Adipocyte (in vitro differentiated cells): ENCODE measurements at places on chromosomes 12 and 14.

GRCh38 chr14:97776890-97777558 is 979.8 kb downstream of the VRK1 start:
- DNase-seq: no peak

DNA sequence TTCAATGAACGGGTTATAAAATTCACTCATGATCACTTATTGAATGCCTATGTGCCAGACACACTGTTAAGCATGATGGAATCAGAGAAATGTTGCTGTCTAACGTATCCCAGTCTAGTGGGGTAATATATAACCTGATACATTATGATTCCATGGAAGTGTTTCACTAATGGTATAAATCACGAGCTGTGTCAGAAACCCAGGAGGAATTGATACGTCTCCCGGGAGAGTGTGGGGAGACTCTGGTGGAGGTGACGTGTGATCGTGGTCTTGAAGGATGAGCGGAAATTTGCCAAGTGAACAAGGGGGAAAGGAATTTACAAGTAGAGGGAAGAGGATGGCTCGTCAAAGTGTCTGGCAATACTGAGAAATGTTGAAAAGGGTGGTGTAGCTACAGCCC is 26.5 kb downstream of the MANSC1 start:
- DNase-seq: no peak

GRCh38 chr12:119322301-119322723 is 12.2 kb upstream of the CCDC60 start:
- no peak for DNase-seq

GRCh38 chr14:80705241-80705980 is 236.1 kb downstream of the CEP128 start:
- no peak for DNase-seq

GRCh38 chr14:95440951-95441350 is 75.5 kb downstream of the SYNE3 start:
- peak; percentile 81 for DNase-seq

DNA sequence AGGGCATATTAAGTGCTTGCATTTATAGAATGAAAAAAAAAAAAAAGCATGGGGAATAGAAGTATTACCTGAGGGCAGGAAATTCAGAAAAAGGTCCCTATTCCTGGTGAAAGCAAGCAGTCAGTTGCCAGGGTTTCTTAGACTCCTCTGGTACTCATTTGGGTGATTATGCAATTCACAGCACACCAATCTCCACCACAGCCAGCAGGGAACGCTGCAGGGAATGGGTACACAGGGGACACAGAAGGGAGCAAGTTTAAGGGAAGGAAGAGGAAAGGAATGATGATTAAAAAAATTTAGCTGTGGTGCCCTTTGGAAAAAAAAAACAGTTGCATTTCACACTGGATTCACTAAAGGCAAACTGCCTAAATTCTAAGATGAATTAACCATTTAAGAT is 14.2 kb downstream of the BLTP3B start:
- DNase-seq: peak; percentile 82

DNA sequence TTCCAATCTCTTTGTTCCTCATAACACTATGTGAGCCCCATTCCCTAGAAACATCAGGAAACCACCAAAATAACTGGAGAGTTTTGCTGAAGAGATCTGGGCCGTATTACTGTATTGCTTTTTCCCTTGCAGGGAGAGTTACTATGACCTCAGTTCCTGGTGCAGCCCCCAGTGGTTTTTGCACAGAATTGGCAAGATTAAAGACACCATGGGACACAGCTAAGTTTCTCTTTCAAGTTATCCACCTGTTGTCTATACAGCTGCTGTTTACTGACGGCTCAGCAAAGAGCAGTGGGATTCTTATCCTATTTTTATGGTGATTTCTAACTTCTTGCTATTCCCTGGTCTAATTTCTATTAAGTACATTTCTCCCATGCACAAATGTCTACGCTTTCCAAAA is 77.1 kb upstream of the SLC35F4 start:
- DNase-seq: no peak

GRCh38 chr12:51360315-51360714 is 13.8 kb upstream of the CELA1 start:
- no peak for DNase-seq

DNA sequence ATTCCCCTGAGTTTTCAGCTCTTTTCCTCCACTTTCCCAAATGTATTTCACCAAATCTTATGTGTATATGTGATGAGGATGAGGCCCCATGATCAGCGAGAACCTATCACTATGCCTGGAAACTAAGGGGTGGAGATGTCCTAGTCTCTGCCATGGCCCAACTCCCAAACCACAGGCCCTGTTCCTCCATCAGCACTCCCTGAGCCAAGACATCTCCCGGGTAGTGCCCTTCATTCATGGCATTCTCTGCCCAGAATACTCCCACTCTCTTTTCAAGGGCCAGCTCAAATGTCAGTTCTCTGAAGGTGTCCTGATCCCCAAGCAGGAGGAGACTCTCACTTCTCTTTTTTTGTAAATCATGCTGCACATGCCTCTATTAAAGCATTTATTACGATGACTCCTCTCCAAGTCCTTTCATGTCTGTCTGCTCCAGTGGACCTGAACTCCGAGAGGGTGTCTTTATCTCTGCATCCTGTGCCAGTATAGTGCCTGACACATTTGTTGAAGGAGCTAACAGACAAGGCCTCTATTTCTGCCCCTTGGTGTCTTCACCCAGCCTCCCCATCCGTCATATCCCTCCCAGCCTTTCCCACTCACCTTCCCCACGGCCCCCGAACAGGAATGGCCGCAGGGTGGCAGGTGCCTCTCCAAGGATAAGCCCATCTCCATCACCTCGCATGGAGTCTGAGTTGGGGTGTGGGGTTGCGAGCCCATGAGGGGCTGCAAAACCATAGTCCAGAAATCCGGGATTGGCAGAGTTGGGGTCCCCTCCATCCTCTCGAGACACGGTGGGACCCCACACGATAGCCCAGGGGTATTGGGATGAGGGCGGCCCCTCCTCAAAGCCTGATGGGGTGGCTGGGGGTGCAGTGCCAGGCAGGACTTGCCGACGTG is 3.7 kb downstream of the PIANP start:
- no peak for DNase-seq

- DNase-seq: no peak
Measured at GRCh38 chr14:94019329-94019728, 6.8 kb upstream of the OTUB2 start.

DNA sequence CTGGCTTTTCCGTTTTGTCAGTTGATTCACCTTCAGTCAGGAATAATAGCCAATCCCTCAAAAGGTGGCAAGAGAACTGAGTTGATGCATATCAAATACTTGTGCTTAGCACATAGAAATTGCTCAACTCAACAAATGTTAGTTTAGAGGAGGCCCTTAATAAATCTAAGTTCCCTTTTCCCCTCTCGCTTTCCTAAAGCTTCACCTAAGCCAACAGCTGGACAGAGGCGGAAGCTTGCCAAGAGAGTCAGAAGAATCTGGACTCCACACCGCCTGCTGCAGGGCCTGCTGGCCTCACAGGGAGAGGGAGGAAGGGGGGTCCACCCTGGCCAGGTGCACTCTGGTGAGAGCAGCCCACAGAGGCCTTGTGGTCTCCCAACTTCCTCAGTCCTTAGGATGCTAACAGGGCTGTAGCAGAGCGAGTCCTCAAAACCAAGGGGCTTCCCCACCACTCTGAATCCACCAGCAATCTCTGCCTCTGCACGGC is 213.1 kb downstream of the CHST11 start:
- no peak for DNase-seq

DNA sequence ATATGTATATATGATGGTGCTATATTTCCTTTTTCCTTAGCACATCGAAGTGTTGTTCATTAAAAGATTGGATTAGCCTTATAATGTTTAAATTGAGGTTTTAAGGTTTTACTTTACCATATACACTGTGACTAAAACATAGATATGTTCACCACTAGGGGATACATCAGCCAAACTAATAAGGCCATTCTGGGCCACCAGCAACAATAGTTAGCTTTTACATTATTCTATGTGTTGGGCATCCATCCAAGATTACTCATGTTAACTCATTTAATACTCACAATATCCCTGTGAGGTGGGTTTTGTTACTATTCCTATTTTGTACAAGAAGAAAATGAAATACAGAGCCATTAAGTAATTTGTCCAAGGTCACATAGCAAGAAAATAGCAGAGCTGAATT is 202.6 kb upstream of the AVPR1A start:
- DNase-seq: no peak

DNA sequence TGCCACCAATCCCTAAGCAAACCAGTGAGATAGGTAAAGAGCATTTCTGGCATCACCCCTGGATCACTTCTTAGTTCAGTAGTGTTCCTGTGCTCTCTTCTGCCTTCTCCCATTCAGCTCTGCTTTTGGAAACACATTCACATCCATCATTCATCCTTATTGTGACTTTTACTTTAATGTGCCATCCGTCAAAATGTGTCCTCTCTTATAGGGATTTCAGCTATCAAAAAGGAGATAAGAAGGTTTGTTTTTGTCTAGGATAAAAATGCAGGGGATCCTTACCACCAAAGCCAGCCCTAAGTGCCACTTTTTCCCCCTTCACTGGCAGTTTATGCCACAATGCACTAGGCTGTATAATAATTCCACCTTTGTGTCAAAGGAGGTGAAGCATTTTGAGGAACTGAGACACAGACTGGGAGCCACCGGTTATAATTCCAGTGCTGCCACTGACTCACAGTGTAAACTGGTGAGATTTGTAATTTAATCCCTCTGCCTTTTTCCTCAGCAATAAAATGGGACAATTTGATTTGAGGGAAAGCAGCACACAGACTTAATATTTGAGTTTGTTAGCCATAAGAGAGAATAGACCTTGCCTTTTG is 158.6 kb downstream of the PAX9 start:
- peak; percentile 31 for DNase-seq

DNA sequence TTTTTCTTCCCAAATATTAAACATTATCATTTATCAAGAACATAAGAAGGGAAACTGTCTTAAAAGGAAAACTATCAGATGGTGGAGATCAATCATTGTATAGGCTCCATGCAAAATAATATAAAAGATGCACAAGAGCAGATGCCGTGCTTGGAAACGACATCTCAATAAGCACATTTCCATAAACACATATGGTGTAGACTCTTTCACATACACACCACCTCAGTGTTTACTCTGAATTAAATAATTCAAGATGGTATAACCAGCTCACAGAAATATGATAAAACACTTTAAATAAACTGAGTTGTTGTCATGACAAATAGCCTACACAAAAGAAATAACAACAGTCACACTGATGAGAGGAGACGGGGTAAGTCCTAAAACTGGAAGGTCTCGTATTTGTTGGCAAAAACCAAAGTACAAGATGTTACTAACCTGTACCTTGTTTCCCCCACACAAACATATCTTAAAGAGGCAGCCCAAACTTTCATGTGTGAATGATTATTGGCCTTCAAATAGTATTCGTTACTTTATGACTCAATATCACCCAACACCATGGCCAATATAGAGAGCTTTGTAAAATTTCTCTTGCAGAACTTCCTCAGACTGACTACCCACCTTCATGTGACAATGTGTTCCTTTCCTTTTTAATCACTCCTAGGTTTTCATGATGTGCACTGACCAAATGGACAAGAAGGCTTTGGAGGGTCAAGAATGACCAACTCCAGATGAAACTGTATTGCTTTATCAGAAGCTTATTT is 48.6 kb upstream of the TMPO start:
- DNase-seq: no peak

DNA sequence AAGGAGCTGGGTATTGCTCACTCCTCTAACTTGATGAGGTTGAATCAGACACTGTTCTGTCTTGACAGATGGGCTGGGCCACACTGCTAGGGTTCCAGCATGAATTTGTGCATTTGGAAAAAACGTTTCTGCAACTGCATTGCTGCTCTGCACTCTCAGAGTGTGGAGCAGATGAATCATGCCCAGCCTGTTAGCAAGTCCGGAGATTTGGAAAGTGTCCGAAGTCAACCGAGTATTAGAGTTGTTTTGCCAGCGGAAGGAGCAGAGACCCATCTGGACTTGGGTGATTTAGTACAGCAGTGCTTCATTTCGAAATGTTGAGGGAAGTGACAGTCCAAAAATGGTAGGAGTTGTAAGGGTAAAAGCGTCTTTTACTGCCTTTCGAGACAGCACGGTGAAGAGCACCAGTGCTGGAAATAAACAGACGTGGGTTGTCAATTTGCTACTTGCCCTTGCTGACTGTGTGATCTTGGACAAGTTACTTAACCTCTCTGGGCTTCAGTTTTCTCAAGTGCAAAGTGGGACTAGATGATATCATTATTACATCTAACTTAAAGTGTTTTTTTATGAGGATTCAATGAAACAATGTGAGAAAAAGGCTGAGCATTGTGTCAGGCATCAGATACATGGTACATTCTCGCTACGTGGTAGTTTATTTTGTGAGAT is 139.5 kb downstream of the CHST11 start:
- DNase-seq: peak; percentile 85

- DNase-seq: no peak
Measured at GRCh38 chr12:111954969-111955368, 58.0 kb downstream of the TMEM116 start.

GRCh38 chr14:70771781-70772212 is 37.5 kb downstream of the MAP3K9 start:
- no peak for DNase-seq

DNA sequence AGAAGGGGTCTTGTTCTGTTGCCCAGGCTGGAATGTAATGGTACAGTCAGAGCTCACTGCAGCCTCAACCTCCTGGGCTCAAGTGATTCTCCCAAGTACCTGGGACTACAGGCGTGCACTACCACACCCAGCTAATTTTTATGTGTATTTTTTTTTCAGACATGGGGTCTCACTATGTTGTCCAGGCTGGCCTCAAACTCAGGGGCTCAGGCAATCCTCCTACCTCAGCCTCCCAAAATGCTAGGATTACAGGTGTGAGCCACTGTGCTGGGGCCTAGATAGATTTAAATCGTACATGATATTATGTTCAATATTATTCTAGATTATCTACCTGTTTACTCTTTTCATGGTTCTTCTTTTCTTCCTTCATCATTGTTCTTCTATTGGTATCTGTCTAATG is 61.5 kb downstream of the IFT81 start:
- DNase-seq: no peak

GRCh38 chr14:22334627-22335026 is 254.4 kb downstream of the DAD1 start:
- no peak for DNase-seq

DNA sequence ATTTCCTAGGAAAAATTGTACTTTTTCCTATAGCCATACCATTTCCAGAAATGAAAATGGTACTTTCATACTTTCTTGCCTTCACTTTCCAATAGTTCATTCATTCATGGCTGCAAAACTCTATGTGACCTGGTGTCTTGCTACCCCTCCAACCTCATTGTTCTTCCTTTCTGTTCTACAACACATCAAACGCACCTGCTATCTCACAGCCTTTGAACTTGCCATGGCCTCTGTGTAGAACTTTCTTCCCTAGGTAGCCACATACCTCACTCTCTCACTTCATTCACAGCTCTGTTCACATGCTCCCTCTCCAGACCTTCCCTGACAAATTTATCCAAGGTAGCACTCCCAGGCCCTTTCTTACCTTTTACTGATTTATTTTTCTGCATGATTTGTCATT is 149.2 kb downstream of the DUSP6 start:
- no peak for DNase-seq

- no peak for DNase-seq
Measured at GRCh38 chr14:91041450-91041849, 19.0 kb downstream of the RPS6KA5 start.
